ENCODE measurements at places on chromosomes 7 and 10.

GRCh38 chr7:95467912-95468607, 17.7 kb upstream of the ASB4 start:
- DNase-seq, result no peak

- DNase-seq, result no peak
Measured at GRCh38 chr10:111298031-111298430, 221.2 kb downstream of the ADRA2A start.

GRCh38 chr7:8214244-8214824, 47.6 kb downstream of the ICA1 start:
- peak; percentile 12 for DNase-seq

GRCh38 chr10:106935978-106936451, 228.5 kb downstream of the SORCS1 start:
- no peak for DNase-seq

- DNase-seq, result no peak
Measured at GRCh38 chr7:114835861-114836260, 86.0 kb upstream of the MDFIC start.

DNA sequence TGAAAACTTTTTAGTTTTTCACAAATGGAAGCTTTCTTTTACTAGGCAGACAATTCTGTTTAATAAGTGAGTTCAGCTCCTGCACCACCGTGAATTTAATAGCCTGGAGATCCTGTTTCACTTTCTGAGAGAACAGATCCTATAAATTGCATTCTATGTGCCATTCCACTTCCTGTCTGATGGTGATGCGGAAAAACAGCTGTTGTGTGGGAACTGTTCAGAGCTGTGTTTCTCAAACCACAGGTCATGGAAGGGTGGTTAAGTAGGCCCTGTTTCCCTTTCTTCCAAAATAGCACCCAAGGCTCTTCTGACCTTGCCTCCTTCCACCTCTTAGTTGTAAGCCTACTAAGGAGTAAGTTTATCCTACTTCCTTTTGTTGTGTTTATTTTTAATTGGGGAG, 97.2 kb upstream of the DKK1 start:
- no peak for DNase-seq

GRCh38 chr7:36490419-36490830, 100.8 kb downstream of the ANLN start:
- DNase-seq, result no peak

GRCh38 chr7:111324228-111324627, 233.3 kb downstream of the LRRN3 start:
- DNase-seq, result no peak

DNA sequence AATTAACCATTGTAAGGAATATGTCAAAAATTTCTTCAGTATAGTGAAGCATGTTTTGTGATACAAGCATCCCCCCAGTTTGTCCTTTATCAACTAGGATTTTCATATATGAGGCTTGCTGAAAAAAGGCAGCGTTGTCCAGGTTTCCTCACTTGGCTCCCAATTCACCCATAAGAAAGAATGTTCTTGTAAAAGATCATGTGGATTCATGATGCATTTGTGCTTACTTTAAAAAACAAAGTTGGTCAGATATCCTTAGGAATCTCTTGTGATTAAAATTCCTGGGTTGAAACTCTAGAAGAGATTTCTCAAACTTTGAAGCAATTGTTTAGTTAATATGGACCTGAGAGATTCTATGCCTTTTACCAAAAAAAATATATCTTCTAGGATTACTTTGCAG, 181.8 kb downstream of the KIAA1217 start:
- DNase-seq, result no peak

GRCh38 chr10:17203416-17203815, 1.9 kb upstream of the TRDMT1 start:
- DNase-seq, result no peak

- no peak for DNase-seq
Measured at GRCh38 chr7:150924369-150924781, 53.7 kb downstream of the KCNH2 start.

DNA sequence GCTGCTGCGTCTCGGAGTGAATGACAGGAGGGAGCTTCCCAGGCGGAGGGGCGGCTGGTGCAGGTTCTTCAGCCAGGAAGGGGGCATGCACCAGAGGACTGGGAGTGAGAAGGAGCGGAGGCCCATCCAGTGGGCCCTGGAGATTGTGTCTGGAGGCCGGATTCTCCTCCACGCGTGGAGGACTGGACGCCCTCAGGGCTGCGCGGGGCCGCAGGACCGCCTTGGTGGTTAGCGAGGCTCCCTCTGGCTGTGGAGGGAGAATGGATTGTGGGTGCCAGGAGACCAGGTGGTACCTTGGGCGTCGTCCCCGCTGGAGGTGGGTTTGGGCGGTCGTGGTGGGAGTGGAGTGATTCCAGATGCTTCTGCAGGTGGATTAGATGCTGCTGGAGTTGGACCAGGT, 68.9 kb downstream of the ELFN1 start:
- DNase-seq, result no peak

GRCh38 chr7:130288829-130289228, 4.1 kb upstream of the CPA4 start:
- DNase-seq, result peak; percentile 39

- no peak for DNase-seq
Measured at GRCh38 chr10:78473006-78473405, 439.3 kb downstream of the RPS24 start.

DNA sequence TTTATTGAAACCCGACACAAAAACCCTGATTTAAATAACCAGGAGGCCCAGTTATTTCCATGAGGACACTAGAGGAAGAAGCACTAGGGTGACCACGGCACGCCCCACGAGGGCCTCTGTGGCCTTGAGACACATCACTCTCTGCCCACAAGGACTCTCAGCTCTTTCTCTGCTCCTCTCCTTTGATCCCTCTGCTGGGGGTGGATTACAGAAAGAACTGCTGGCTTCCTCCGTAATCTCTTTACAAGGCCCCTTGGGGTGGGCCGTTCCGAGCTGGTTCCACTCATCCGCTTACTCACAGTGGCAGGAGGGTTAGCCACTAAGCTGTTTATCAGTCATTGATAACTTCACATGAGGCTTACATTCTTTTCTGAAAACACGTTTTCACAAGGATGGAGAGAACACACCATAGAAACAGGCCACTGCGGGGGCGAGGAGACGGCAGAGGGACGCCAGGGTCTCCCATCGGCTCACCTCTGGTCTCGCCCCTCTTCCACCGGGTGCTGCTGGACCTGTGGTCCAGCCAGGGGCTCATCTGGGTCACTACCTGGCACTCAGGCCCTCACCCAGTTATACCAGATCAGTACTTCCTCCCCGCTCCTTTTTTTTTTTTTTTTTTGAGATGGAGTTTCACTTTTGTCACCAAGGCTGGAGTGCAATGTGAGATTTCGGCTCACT, 17.6 kb upstream of the PFKFB3 start:
- no peak for DNase-seq

Measured in NCI-H2171 treated with DMSO at 0.1 percent for 48 hours (cell line).